ENCODE measurements at places on chromosomes 7 and 10.

GRCh38 chr7:26937306-26937705 is 72.9 kb upstream of the SKAP2 start:
- DNase-seq, result no peak

DNA sequence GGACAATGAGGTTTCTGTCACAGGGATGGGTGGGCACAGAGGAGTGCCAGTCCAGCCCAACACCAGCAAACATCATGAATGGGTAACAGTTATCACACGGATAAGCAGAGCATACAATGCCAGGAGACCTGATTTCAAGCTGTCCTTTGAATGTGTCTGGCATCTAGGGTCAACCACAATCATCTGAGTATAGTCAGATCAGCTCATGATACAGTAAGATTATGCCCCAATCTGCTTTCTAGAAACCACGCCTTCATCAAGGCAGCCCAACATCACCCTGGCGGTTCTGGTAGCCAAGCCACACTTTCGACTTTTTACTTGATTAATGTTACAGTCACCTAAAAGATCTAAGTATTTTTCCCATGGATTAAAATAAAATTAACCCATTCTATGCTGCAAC is 10.5 kb downstream of the FAM171A1 start:
- no peak for DNase-seq

GRCh38 chr10:12954866-12955265 is 46.6 kb downstream of the CCDC3 start:
- no peak for DNase-seq

- DNase-seq, result no peak
Observed at GRCh38 chr7:151693140-151693539, 173.4 kb upstream of the RHEB start.

DNA sequence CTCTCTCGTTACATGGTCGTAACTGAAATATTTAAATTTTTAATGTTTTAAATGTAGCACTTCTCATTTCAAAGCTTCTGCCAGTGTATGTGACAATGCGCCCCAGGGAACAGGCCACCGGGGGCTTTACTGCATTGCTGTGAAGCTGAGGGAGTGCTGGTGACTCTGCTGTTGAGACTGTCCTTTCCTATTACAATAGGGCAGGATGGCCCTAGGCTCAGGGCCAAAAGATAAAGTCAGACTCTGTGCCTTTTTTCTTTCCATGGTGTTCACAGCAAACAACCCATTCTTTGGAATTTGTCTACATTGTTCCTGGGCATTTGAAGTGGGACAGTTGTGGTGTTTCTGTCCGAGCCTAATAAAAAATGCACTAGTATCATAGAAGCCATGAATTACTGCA is 107.3 kb downstream of the GALNT11 start:
- DNase-seq, result no peak

DNA sequence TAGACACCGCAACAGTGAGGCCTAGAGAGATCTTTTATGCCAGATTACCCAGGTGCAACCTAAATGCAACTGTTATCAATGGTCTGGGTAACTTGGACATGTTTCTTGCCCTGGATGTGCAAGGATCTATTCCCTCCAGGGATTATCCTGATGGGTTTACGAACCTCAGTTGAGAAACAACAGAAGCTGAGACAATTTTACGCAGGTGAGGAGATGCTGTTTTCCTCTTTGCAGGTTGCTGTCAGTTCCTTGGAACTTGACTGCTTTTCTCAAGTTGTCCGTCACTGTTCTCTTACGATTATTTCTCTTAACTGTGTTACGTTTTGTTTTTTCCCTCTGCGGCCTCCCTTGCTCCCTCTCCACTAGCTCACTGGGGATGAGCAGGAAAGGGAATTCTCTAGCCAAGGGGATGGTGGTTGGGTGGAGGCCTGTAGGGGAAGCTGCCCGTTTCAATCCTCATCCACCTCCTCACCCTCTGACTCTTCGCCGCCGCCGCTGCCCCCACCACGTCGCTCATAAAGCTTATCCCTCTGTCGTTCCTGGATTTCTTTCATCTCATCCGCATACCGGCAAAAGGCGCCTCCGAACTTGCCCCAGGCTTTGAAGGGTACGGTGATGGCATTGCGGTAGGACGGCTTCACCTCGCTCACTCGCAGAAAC is 1.2 kb downstream of the PURB start:
- DNase-seq, result no peak

- no peak for DNase-seq
Observed at GRCh38 chr7:33809228-33809627, 96.1 kb upstream of the BMPER start.

DNA sequence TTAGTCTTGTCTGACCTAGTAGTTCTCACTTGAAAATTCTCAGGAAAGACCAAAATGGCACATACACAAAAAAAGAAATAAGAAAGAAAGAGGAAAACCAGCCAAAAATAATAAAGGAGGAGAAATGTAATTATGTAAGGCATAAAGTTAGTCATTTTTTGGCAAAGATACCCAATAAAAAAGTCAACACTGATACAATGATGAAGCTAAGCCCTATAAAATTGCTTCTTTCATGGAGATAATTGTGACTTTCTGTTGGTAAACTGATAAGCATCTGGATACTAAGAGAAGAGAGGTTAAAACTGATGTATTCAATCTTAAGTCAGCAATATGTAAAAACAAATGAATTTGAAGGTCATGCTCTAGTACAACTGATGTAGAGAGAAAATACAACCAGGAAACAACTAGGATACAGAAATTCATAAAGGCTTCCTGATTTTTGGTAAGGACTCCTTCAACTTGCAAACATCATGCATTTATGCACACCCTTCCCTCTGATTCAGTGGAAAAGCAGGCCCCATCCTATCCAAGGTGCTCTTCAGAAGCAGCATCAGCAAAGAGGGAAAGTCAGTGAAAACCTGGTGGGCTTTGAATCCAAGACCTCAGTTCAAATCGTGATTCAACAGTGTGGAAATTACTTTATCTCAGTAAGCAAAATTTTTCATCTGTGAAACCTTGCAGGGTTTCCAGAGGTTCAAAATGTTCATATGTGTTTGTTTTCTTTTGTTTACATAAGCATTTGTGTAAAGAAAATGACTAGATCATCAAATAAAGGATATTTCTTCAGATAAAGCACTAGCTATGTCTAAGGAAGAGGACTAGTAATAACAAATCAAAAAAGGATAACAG is 32.6 kb downstream of the IMMP2L start:
- DNase-seq, result no peak

- DNase-seq, result no peak
Observed at GRCh38 chr10:14008740-14009080, 322.0 kb downstream of the FRMD4A start.

- no peak for DNase-seq
Observed at GRCh38 chr10:58282615-58283014, 13.7 kb downstream of the CISD1 start.

GRCh38 chr10:102713539-102713813 is 721 bp downstream of the ARL3 start:
- DNase-seq, result no peak

DNA sequence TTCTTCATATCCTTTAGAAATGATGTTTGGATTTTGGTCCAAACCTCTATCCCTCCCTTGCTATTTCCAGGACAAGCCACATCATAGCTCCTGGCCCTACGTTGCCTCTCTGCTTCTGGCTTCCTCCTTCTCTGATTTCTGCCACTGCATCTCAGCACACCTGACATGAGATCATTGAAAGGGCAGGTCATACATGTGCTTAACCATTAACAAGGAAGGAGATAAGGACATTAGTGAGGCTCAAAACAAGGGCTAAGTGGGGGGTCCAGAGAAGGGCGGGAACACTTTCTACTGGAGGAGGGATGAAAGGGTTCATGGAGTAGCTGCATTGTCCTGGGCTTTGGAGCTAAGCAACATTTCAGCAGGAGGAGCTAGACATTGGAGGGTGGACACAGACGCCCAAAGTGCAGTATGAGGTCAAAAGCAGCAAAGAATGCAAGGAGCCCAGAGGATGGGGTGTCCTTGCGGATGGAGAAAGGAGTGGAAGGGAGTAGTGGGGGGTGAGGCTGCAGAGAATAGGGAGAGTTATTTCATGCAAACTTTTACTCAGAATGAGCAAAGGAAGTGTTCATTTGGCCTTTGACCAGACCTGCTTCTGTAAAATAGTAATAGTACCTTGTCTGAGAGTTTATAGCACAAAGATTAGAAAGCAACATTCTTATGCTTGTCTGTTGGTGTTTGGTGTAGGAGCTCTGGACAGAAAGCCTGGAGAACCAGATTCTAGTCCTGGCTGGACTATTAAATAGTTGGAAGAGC is 102.4 kb upstream of the CREB5 start:
- DNase-seq, result no peak

DNA sequence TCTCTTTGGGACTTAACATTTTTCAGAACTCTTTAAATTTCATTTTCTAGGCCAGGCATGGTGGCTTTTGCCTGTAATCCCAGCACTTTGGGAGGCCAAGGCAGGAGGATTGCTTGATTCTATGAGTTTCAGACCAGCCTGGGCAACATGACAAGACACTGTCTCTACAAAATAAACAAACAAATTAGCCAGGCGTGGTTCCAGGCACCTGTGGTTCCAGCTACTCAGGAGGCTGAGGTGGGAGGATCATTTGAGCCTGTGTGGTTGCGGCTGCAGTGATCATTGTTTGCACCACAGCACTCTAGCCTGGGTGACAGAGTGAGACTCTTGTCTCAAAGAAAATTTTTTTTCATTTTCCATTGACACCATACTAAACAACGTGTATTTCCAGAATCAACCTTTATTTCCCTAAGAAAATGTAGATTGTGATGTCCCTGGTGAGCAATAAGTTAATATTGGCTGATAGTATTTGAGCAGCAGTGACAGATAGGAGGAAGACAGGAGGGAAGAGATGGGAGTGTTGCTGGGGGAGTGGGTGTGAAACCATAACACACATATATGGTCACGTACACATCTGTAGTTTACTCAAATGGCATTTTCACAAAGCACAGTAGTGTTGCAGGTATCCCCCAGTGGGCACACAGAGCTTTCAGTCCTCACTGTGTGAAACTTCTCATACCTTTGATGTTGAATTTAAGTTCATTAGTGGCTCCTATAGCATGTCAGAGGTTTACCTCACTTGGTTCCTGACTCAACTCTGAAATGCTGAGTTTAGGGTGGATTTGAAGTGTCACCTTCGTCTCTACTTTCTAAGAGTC is 205.6 kb downstream of the AUTS2 start:
- no peak for DNase-seq

DNA sequence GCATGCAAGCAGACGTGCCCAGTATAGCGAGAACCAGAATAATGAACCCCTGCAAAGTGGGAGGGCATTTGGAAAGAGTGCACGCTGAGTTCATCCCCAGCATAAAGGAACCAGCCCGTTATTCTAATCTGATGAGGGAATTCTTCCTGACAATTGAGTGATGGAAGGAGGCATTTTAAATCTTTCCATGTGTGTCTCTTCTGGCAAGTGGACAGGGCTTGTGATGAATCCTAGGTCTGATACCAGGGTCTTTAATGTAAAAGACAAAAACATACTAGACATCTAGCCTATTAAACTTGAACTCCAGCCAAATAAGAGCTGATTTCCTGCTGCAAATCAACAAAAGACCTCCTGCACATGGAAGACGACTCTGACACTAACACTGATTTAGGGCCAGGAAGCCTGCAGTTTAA is 301.2 kb downstream of the DPP6 start:
- DNase-seq, result no peak

DNA sequence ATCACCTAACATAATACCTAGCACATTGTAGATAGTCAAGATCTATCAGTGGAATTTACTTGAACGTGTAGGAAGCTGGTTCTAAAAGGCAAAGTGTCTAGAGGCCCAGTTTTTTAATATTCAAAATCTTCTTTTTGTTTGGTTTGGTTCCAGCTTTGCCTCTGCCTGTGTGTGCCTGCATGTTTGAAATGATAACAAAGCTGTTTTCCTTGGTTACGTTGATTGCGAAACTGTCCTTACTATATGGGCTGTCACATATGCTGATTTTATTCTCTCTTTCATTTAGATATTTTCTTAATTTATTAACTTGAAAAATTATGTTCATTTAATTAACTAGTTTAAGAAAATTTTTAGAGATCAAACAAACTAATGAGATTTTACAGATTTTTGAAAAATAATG is 237.3 kb downstream of the SEMA3A start:
- no peak for DNase-seq

DNA sequence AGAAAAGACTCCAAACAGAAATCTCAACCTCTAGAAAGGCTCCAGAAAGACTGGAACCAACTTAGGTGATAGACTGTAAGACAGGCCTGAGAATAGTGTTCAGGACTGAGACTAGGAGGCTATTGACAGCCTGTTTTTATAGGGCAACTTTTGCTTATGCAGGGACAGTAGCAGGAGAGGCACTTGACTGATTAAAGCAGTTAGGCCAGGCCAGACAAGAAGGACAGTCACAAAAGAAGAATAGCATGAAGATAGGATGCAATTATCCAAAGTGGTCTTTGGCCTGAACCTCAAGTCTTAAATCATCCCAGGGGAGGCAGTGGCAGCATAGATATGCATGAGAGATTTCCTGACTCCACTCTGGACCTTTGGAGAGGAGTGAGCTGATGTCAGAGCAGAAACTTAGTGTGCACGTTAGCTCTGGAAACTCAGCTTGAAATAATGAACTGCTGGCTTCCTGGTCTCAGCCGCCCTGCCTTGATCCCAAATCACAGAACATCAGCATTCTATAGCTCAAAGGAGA is 290.6 kb downstream of the SORCS3 start:
- no peak for DNase-seq

GRCh38 chr7:140501966-140502365 is 22.7 kb upstream of the MKRN1 start:
- no peak for DNase-seq

- no peak for DNase-seq
Observed at GRCh38 chr7:156099085-156099484, 286.8 kb upstream of the SHH start.

DNA sequence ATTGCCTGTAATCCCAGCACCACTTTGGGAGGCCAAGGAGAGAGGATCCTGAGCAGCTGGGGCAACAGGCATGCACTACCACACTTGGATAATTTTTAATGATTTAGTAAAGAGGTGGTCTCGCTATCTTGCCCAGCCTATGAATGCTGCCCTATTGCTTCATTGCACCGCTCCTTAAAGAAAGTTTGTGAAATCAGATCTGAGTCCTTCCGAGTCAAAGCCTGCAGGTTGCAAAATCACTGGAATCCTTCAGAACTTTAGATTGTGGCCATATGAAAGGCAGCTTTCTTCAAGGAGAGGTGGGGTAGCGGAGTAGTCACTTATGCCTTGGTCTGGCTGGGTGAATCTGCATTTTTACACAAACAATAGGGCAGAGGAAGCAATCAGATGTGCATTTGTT is 166.3 kb downstream of the ARHGAP12 start:
- DNase-seq, result no peak

- DNase-seq, result no peak
Observed at GRCh38 chr7:28954471-28954870, 3.7 kb downstream of the TRIL start.

DNA sequence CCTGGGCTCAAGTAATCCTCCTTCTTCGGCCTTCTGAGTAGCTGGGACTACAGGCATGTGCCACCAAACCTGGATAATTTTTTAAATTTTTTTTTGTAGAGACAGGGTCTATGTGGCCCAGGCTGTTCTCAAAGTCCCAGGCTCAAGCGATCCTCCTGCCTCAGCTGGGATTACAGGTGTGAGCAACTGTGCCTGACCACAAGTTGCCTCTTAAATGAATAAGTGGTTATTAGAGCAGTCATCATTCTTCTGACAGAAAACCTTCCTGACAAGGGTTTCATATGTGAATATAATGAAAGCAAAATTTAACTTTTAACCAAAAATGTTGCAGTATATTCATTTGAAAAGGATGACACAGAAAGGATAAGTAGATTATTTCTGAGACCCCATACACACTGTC is 532.5 kb downstream of the GRM8 start:
- DNase-seq, result no peak

GRCh38 chr7:140920745-140921144 is 4.0 kb downstream of the BRAF start:
- DNase-seq, result no peak

GRCh38 chr10:121042342-121042741 is 191.2 kb downstream of the WDR11 start:
- DNase-seq, result no peak
